ENCODE measurements at places on chromosomes 7 and 10. TPM values are rescaled to one million over a fixed set of nuclear protein-coding genes. Genes with fewer than 3 reads are reported as not detected.

DNA sequence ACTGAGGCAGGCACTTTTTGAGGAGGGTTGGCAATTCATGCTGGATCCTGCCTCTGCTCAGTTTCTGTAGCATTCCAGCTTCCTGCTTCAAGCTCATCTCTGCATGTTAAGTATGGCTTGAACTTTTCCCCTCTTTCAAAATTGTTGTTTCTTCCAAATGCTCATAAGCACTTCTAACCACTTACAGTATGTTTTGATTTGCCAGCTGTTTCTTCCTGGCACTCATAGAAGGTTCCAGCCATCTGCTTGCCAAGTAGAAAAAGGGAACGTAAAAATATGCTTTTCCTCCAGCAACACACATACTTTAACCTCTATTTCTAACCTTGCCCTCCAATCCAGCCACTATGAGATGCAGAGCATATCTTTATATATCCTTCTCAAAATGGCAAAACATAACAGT, 692.6 kb upstream of the COBL start:
- no peak for DNase-seq

The ESYT2 gene
- total RNA-seq, result 91.6 TPM

The GTF2IRD1 gene
- total RNA-seq, result 39.1 TPM

The ZNF365 gene
- 1.3 TPM for total RNA-seq

The ATOH7 gene
- not detected for total RNA-seq

DNA sequence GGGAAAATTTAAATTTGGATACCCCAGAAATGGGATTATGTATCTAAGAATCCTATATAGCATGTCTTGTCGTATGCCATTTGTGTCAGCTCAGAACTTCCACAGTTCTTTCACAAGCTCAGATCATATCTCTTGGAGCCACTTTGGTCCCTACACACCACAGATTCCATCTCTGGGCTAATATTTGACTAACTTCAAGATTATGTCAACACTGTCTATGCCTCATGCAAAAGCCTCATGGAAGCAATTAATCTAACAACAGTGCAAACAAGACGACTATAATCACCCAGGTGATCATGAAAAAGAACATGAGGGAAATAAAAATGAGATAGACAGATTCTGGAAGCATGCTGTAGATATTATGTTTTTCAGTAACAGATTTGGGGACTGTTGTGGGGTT, 189.1 kb downstream of the LRRTM3 start:
- no peak for DNase-seq

- DNase-seq, result no peak
These were observed 20.6 kb upstream of the WASL start for GRCh38 chr7:123769371-123769770.

The EVX1 gene
- total RNA-seq, result not detected

- DNase-seq, result no peak
These were observed 1.1 kb upstream of the PRLHR start for GRCh38 chr10:118596426-118597124.

DNA sequence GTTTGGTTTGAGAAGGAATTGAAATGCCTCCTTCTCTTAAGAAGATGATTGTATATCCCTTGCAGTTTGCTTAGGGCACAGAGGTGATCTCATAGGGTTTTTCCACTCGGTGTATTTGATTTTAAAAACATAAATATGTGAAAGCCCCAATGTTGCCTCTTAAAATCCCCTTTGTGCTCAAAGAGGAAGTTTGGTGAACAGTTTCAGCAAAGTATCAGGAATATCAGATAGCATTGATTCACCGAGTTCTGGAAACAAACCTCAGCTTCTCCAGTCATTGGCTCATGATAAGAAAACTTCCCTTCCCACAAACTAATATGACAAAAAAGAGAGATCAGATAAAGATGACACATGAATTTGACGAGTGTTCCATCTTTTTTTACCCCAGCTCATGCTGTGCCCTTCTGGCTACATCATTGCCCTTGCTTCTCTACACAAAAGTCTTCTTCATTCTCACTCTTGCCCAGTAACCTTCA, 20.1 kb upstream of the SMNDC1 start:
- DNase-seq, result no peak

The GPR146 gene
- total RNA-seq, result 25.0 TPM

GRCh38 chr10:126478546-126478945, 90.3 kb upstream of the ADAM12 start:
- DNase-seq, result no peak

DNA sequence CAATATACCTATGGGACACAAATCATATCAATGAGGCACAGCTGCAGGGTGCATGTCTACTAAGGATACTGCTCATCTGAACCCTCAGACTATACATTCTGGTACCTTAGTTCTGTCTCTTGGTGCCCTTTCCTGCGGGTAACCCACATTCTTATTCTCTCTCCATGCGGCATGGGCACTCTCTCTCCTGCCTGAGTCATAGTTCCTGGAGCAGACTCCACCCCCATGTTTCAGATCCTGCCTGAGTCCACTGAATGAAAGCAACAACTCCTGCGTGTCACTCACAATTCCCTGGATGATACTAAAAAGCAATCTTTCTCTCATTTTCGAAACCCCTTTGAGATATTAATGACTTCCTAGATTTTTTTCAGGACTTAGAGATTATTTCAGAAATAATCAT, 653.1 kb upstream of the C7orf33 start:
- no peak for DNase-seq

- DNase-seq, result no peak
These were observed 286.1 kb downstream of the EXOC4 start for GRCh38 chr7:133539016-133539415.

The PPP1R17 gene
- not detected for total RNA-seq

DNA sequence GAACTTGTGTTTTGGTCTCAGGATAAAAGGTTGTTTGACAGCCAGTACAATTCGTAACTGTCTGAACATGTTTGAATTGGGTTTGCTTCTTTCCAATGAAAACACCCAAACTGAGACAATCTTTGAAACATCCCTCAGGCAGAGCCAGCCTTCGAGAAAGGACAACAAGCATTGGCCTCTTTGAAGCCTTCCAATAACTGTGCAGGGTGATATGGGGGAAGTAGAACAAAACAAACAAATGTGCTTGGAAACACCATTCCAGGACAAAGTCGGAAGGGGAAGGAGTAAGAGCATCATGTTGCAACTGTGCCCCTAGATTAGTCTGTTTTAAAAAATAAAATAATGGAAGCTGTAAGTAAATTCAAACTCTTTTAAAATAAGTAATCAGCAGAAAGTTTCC, 39.5 kb downstream of the IL2RA start:
- DNase-seq, result no peak

GRCh38 chr10:101114646-101115045, 16.5 kb upstream of the TLX1 start:
- no peak for DNase-seq

The SUN3 gene
- total RNA-seq, result not detected

The ADIRF gene
- total RNA-seq, result 8.5 TPM

- DNase-seq, result no peak
These were observed 80.9 kb upstream of the CDK6 start for GRCh38 chr7:92917230-92917629.

The EPHA1 gene
- total RNA-seq, result 5.6 TPM

GRCh38 chr10:96560966-96561887, 25.6 kb downstream of the TM9SF3 start:
- no peak for DNase-seq

- no peak for DNase-seq
These were observed 103.8 kb upstream of the PARD3 start for GRCh38 chr10:34918776-34919315.

The ADAM12 gene
- total RNA-seq, result 0.64 TPM

The PLXNA4 gene
- total RNA-seq, result 5.6 TPM

- no peak for DNase-seq
These were observed 19.1 kb upstream of the VOPP1 start for GRCh38 chr7:55591282-55591931.

- no peak for DNase-seq
These were observed 21.5 kb downstream of the BTAF1 start for GRCh38 chr10:91944880-91945630.

- DNase-seq, result no peak
These were observed 273.8 kb downstream of the RNLS start for GRCh38 chr10:88309365-88309764.

The PAPOLB gene
- total RNA-seq, result not detected

GRCh38 chr7:87116315-87116714, 35.9 kb upstream of the DMTF1 start:
- no peak for DNase-seq

GRCh38 chr7:123772652-123773051, 23.8 kb upstream of the WASL start:
- DNase-seq, result no peak

The TMEM225B gene
- total RNA-seq, result 0.77 TPM

GRCh38 chr10:100826661-100826982, 81.2 kb downstream of the PAX2 start:
- DNase-seq, result no peak

The FOXI2 gene
- total RNA-seq, result not detected

- no peak for DNase-seq
These were observed 125.1 kb downstream of the CELF2 start for GRCh38 chr10:11142777-11143176.

The CADPS2 gene
- 36.4 TPM for total RNA-seq

The EBLN1 gene
- total RNA-seq, result 0.21 TPM

DNA sequence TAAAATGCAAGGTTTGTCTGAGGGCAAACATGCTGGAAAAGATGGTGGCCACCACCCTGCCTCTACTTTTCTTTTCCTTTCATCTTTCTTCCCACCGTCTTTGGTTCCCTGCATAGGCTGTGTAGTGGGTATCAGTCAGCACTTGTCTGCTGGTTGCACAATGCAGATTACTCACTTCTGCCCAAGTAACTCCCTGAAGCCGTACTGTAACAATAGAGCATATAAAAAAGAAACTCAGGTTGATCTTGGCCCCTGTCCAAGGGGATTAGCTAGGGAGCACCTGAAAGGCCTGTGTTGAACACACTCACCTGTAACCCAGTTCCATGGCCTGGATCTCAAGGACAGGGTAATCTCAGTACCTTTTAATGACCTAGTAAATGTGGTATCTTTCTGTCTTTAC, 533.0 kb upstream of the GALNT17 start:
- DNase-seq, result no peak

The TUBAL3 gene
- not detected for total RNA-seq

DNA sequence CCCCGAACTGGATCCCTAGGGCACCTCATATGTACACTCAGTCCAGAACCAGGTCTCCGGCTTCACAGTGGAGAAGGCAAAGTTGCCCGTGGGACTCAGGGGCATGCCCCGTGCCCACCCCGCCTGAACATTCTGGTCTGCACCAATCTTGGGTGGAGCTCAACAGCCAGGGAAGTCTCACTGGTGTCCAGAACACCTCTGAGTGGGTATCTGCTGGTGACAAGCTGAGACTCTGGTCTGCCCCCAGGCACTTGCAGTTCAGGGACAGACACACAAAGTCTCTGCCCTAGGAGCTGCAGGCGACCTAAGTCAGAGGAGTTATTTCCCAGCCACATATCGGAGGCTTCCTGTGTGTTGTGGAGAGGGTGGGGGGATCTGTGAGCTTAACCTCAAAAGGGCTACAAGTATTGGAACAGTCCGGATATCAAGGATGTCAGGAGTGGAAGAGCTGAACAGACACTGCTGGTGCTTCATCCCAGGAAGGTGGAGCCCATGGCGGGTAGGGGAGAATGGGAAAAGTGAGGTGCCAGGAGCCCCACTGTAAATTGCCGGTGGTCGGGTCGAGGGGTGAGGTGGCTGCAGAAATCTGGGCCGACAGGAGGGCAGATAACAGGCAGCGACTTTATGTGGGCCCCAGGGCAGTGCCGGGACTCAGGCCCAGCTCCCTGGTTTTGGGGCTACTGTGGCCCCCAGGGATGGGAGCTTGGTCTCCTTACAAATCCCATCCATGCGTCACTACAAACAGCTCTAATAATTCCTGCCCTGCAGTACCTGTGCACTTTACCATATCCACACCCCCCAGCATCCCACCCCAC, 8.6 kb upstream of the TLX1 start:
- DNase-seq, result no peak

GRCh38 chr7:69912846-69913245, 314.6 kb downstream of the AUTS2 start:
- no peak for DNase-seq

The ARMC3 gene
- total RNA-seq, result 16.3 TPM

- no peak for DNase-seq
These were observed 86.4 kb upstream of the RNF148 start for GRCh38 chr7:122789156-122789555.

GRCh38 chr7:130942211-130942964, 208.4 kb upstream of the KLF14 start:
- peak; percentile 86 for DNase-seq

- DNase-seq, result no peak
These were observed 26.7 kb downstream of the CPXM2 start for GRCh38 chr10:123864923-123865322.

The HMX3 gene
- not detected for total RNA-seq

- DNase-seq, result no peak
These were observed 70.9 kb downstream of the MBL2 start for GRCh38 chr10:52701647-52702046.

The MMP21 gene
- 0.48 TPM for total RNA-seq

- DNase-seq, result no peak
These were observed 267.6 kb downstream of the SKIDA1 start for GRCh38 chr10:21257919-21258318.

The GHRHR gene
- not detected for total RNA-seq

The MMD2 gene
- total RNA-seq, result not detected

GRCh38 chr10:67609996-67610793, 85.8 kb downstream of the CTNNA3 start:
- no peak for DNase-seq

GRCh38 chr7:6158424-6159096, 113.9 kb downstream of the CYTH3 start:
- DNase-seq, result no peak

DNA sequence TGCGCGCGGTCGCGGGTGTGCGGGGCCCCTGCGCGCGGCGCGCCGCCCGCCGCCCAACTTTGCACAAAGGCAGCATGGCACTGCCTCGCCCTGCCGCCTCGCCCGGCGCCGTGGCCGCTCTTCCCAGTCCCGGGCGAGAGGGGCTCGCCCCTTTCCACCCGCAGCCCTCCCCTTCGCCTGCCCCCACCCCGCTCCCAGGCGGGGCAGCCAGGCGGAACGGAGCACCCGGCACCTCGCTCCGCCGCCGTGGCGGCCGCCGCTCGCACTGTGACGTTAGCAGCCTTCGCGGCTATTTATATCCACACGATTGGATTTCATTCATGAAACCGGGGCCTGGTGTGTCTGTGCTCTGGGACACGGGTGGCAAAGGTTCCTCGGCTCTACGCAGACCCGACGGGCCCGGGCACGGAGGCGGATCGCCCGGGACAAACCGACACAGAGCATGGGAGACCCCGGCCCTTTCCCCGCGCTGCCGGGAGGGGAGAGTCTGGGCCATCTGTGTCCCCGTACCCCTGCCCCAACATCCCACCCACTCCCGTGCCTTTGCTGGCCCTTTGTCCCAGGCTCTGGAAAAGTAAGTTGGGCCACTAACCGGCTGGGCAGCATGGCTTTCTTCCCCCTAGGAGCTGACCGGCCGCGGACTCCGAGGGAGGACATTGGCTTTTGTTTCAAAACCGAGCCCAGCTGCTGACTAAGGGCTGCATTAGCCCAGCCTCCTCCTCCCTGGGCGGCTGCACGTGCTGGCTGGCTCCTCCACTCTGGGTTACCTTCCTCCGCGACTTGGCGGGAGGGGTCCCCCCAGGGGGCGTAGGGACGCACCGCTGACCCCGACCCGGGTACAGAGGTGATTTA, at the start of gene RHOBTB1:
RHOBTB1 (minus strand) TSS at position 128 of the 852 bp plus-strand sequence. CDS start 32,643 bp downstream, outside the sequence.
- DNase-seq, result peak; percentile 81

The SLC26A3 gene
- total RNA-seq, result 0.55 TPM
